Cardiac muscle cell (in vitro differentiated cells and primary cell): ENCODE measurements at places on chromosomes 2 and 18.

- peak; percentile 34 for DNase-seq
These were observed at the start of gene SATB2 for GRCh38 chr2:199457147-199458008. Gene SATB2, minus strand, starts transcription at chr2:199457939. Its CDS starts 1,902 bp downstream, at chr2:199456037.

DNA sequence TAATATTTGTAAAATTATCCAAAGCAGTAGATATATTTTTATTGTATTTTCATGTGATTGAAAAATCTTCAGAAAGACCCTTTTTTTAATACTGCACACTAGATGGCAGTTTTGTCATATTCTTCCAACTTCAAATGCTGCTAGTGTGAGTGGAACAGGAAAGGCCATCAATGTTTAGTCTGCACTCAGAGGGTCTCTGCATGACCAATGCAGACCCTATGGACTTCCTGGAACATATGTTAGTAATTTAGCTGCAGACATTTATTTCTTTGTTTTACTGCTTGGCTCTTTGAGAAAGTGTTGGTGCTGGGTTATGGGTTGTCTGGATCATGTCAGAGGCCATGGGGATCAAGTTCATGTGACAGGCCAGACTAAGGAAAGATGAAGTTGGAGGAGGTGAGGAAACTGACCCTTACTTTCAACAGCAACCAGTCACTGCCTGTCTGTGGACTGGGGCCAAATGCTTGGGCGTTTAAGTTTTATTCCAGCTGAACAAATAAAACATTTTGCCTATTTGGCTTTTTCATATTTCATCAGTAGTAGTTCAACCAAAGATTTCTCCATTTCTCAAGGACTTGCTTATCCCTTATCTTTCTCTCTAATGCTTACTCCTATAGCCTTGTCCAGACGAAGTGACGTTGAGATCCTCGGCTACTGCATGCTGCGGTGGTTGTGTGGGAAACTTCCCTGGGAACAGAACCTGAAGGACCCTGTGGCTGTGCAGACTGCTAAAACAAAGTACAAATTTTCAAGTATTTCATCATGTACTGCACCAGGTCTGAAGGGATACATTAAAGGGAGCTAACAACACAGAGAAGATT is 84.8 kb downstream of the VRK2 start:
- peak; percentile 82 for DNase-seq

DNA sequence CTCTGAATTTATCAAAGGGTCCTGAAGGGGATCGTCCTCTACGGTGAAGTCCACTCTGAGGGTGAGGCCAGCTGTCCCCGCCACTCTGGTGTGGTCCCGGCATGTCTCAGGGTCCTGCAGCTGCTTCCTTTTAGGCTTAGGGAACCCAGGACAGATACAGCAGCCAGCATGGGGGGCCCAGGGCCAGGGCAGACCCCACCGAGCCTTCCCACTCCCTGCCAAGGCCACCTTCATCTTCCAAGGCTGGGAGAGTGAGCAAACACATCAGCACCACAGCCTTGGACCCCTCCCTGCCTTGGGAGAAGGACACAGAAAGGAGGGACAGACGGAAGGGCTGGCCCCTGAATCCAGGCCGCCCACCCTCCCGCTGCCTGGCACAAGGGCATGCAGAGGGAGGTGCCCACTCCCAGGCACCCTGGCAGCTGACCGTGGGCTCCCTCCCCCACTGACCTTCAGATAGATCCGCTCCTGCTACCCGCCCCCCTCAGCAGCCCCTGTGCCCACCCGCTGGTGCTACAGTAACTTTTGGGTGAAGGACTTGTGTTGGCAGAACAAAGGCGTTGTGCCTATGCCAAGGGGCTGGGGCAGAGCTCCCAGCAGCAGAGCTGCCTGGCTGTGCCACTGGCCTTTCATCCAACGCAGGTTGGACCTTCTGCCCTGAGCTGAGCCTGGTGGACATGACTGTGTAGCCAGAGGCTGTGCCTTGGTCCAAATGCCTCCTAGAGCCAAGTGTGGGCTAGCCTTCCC is 7.6 kb downstream of the CYP26B1 start:
- DNase-seq, result no peak

- peak; percentile 41 for DNase-seq
These were observed 117.3 kb upstream of the ZFP36L2 start for GRCh38 chr2:43343573-43344304.

DNA sequence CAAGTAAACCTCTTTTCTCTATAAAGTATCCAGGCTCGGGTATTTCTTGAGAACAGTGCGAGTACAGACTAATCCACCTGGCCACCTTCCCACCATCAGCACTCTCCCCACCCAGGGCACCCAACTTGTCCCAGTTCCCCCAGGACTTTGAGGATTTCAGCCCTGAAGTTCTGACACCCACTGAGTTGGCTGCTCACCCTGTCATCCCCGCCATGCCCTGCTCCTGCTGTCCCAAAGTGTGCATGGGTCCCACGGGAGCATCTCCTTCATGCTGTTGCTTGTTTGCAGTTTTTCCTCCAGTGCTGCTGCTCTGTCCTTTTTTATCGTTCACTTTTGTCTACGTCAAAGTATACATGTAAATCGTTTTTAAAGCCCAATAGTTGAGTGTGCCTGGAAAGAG is 273.9 kb downstream of the PHLPP1 start:
- no peak for DNase-seq

DNA sequence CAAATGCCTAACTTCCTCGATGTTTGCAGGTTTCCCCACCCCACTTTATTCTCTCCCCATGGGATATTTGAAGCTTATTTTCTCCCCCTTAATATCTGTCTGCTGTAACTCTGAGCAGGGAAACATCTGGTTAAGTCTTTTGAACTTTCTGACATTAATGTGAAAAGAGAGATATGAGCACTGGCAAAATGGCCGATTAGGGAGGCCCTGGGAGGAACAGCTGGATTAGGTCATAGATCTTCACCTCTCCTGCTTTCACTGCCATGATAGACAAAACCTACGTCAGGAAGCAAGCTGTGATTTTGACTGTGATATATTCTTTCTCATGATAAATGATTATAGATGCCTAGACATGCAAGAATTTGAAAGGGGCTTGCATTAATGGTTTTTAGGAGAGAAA is 43.6 kb downstream of the LYPD6B start:
- no peak for DNase-seq

DNA sequence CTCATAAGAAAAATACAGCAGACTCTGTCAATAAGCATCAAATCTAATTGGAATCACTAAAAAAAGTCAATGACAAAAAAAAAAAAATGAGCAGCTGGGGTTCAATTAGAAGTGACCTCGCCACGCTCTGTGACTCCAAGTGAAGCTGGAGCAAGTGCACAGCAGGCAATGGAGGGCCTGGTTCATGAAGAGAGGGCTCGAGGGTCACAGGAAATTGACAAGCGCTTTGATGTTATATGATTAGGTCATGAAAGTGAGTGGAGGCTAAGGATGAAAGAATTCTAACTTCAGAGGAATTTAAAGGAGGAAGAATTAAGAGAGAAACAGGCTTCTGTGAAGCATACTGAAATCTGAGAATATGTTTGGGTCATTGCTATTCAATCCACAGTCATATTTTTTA is 85.4 kb upstream of the TMEM18 start:
- no peak for DNase-seq

GRCh38 chr2:234691968-234692955 is 195.4 kb upstream of the ARL4C start:
- no peak for DNase-seq

GRCh38 chr2:2566396-2567323 is 235.6 kb upstream of the MYT1L start:
- no peak for DNase-seq

- no peak for DNase-seq
These were observed 33.9 kb downstream of the RBMS1 start for GRCh38 chr2:160459538-160460332.

DNA sequence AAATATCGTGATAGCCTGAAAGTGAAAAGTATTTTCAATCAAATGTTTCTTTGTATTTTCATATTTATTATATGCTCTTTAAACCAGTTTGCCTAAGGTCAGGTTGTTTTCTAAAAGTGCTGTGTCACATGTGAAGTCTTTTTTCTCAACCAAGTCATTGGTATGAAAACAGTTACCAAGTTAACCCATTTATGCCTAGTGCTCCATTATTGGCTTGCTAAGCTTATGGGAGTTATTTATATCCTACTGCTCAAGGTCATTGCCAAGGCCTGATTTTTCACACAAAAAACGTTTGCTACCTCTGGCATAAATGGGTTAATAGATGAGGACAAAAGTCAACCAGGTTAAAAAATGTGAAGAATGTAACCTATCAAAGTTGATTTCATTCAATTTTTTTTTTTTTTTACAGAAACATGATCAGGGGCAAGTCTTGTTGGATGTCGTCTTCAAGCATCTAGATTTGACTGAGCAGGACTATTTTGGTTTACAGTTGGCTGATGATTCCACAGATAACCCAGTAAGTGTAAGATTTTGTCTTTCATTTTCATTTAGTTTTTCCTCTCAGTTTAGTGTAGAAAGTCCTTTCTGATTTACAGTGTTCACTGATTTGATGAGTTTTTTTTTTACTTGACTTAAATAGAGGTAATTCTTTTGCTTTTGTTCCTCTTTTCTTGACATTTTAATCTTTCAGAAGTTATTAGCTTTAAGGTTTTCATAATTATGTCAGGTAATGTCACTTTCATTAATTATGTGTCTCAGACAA is 102.6 kb downstream of the PTPN4 start:
- DNase-seq, result no peak

DNA sequence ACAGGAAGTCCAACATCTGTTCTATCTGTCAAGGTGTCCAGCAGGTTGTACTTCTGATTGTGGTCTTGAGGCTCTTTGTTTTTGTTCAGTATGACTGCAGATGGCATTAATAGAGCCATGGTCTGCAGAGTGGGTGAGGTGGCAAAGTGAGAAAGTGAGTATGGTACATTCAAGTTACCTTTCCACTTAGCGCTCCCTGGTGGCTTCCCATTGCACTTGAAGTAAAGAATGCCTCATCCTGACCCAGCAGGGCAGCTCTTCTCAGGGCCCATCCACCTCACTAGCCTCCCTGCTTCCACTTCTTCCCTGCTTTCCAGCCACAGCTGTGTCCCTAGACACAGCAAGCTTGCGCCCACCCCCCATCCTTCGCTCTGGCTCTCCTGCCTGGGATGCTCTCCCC is 148.0 kb upstream of the ALPP start:
- DNase-seq, result peak; percentile 68

- no peak for DNase-seq
These were observed 305.4 kb upstream of the HS6ST1 start for GRCh38 chr2:128623776-128624761.

DNA sequence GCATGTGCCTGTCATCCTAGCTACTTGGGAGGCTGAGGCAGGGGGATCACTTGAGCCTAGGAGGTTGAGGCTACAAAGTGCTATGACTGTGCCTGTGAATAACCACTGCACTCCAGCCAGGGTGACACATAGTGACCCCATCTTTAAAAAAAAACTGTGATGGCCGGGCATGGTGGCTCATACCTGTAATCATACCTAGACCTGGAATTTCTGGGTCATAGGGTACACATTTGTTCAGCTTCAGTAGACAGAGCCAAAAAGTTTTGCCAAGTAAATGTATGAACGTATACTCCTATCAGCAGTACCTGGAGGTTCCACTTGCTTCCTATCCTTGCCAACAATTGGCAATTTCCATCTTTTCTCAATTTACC is 6.4 kb upstream of the IGFBP2 start:
- no peak for DNase-seq

DNA sequence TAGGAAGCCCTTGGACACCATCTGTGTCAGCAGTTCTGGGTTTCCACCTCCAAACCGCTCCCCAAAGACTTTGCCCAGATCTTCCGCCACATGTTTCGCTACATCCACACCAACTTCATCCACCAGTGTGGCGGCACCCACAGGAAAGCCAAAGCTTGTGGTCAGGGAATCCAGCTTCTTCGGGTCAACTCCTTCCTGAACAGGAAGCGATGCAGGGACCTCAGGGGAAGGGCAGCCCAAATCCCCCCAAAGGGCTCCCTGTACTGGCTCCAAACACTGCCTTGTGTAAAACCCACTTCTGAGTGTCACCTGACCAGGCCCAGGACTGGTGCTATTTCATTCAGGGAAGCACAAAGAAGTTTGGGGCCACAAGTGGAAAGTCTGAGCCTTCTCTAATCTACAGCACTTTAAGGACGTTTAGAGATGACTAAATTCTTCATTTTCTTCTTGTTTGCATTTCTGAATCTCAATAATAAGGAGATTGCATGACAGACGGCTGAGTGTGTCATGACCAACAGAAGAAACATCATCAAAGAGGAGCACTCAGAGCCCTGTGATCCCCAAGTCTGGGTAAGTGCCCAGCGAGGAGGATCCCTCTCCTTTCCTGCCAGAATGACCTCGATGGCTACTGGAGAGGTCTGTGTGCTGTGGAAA is 20.8 kb downstream of the GAREM2 start:
- no peak for DNase-seq

- DNase-seq, result no peak
These were observed 30.7 kb upstream of the FOXI3 start for GRCh38 chr2:88483200-88483599.

DNA sequence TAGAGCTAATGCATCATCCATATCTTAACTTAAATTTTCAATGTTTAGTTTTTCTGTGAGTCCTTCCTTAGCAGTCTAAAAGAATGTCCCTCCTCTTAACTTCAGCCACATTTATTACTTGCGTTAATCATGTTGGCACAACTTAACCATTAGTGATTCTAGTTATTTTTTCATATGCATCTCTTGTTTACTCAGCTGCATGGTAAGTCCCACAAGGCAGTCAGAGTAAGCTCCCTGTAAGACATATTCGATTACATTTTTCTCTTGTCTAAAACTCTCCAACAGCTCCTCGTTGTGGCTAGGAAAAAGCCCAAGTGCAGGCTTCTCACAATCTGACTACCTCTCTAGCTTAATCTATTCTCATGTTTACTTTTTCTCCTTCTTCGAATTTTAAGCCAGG is 2045.3 kb upstream of the PIK3C3 start:
- no peak for DNase-seq

GRCh38 chr2:172270278-172271079 is 156.9 kb upstream of the ITGA6 start:
- DNase-seq, result no peak

- DNase-seq, result no peak
These were observed 13.5 kb downstream of the SPOPL start for GRCh38 chr2:138515092-138515491.

GRCh38 chr2:50957896-50958295 is 74.0 kb downstream of the NRXN1 start:
- no peak for DNase-seq

DNA sequence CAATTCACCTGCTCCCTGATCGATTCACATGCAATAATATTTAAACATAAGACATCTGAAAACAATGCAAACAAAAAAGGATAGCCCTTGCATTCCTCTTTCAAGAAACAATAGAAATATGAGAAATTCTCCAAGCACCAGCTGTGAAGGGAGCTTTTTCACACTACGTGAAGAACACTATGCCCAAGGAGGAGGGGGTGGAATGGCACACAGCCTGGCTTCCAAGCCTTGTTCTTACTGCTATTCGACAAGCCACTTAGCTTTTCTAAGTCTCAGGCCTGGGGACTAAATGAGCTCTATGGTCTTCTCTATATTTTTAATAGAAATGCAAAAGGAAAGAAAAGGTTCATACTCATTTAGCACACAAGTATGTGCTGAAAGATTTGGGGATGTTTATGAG is 92.2 kb upstream of the CHRNA1 start:
- DNase-seq, result no peak
